Stimulated activated CD8-positive, alpha-beta memory T cell treated with anti-CD3 and anti-CD28 coated beads, Interleukin-4, amount 100 ng/mL, for 4 hours (primary cell): ENCODE measurements at places on chromosomes 5 and 9.

- DNase-seq, result no peak
Measured at GRCh38 chr5:38167562-38167996, 90.8 kb upstream of the EGFLAM start.

DNA sequence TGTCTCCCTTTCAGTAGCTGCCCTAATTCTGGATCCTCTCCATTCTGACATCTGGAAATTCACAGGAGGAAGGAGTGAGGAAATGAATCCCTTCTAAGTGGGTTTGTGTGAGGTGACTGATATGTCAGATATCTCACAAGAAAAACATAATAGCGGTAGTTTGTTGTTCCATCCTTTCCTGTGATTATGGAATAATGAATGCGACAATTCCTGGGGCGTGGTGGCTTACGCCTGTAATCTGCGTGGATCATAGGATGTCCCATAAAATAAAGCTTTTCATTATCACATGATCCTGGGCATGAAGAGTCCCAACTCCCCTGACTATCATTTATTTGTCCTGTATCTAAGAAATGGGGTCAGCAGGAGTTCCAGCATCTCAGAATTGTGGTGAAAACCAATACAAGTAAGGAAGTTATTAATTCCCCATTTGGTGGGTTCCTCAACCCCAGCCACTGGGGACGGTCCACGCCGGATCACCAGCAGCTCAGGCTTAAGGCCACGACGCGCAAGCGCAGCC, 375 bp upstream of the C5orf24 start:
- DNase-seq, result no peak

DNA sequence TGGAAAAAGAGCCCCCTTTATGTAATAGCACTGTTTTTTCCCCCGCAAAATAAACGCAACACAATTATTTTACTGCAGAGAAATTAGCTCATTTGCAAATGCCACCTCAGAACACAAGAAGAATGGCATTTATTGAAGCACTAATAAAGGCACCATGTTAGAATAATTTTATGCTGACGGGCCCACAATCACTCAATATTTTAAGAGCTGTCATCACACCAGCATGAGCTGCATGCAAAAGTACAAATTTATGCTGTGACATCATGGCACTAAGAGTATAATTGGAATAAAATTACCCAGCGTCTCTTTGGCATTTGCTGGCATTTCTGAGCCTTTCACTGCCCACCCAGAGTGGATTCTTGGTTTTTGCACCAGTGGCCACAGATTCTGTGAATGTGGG, 364.6 kb downstream of the TLE4 start:
- DNase-seq, result no peak

GRCh38 chr9:129458663-129459546, 162.0 kb downstream of the C9orf50 start:
- no peak for DNase-seq

DNA sequence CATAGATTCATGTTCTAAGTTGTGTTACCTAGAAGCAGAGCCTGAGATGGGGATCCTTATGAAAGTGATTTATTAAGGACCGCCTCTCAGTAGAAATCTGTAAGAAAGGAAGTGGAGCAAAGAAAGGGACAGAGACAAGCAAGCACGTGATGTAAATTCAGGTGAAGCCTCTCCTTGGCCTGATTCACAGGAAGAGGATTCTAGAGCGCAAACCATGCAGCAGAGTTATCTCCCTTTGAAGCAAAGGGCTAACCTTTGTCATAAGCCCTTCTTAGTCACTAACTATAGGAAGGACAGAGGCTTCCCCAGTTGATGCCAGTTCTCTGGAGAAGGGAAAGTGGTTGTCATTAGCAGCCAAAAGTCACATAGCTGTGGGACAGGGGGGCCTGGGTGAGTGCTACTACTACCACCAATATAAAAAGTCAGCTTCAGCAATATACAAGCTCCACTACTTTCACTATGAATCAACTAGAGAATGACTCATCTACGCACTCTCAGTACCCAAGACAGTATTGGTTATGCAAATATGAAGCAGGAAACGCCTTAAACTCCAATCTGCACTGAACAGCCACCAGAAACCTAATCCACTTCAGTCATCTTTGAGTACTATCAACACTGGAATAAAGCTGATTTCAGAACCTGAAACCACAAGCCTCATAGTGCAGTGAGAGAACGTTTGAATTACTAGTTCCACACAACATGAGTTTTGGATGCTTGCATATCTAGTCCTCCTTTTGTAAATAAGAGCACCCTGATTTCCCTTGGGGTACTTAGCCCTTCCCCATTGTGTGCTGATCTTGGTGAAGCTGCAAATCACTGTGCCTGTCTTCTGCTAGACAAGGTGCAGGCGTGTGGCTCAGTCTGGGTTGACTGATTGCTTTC, 162.7 kb downstream of the ZNF608 start:
- DNase-seq, result no peak

DNA sequence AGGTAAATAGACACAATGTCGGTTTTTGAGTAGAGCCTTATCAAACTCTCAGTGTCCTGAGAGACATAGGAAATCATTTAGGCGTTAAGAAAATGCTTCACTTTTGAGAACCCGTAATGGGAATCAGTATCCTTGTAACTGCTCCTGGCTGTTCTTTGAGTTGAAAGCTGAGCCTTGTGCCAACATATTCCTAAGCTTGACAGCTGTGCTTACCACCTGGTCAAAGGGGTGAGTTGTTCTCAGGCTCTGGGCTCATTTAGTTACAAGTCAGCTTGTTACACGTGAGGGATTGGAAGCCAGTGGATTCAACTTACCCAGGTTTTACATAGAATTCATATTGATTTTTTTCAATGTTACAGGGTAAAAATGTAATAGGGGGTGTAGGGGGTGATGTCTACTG, 145.9 kb downstream of the GABRB2 start:
- DNase-seq, result no peak
